Inflammatory macrophage treated with lipopolysaccharide for 1 hour (primary cell): ENCODE measurements at places on chromosomes 13 and 19.

GRCh38 chr19:44303320-44303719 lies 1.5 kb downstream of the ZNF235 start:
- no peak for DNase-seq

GRCh38 chr19:2552859-2553258 lies 76.9 kb downstream of the GADD45B start:
- peak; percentile 68 for DNase-seq

- no peak for DNase-seq
Measured at GRCh38 chr19:11141937-11142527, 13.6 kb downstream of the SPC24 start.

- no peak for DNase-seq
Measured at GRCh38 chr19:46715620-46715974, 1.3 kb downstream of the PRKD2 start.

GRCh38 chr13:46051968-46052318 lies 603 bp downstream of the ZC3H13 start:
- DNase-seq: no peak
